Transverse colon (tissue), 4 donors: ENCODE measurements at places on chromosomes 5 and 9. TPM values are rescaled to one million over a fixed set of nuclear protein-coding genes. Genes with fewer than 3 reads are reported as not detected.

- DNase-seq = no peak
Observed at GRCh38 chr9:99071313-99072039, 33.4 kb upstream of the TGFBR1 start.

- DNase-seq = no peak
Observed at GRCh38 chr9:121563425-121563824, 63.8 kb upstream of the GGTA1 start.

Gene DPM2
- 27.6 TPM for total RNA-seq

- no peak for DNase-seq
Observed at GRCh38 chr5:14265570-14265969, 122.4 kb downstream of the TRIO start.

Gene FREM1
- total RNA-seq = 5.5 TPM

Gene FABP6
- total RNA-seq = not detected

DNA sequence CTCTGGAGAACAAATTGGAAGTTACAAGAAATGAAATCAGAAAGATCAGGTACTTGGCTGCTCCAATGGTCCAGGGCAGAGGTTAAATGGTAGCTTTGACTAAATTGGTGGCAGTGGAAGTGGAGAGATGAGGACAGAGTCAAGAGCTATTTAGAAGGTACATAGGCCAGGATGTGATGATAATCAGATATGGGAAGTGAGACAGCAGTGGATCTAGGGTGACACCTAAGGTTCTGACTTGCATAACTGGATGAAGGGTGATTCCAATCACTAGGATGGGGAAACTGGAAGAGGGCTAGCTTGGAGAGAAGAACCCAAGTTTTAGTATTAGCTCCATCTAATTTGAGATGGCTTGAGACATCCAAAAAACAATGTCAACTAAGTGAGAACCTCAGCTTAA, 24.0 kb upstream of the NDUFB6 start:
- DNase-seq = no peak

DNA sequence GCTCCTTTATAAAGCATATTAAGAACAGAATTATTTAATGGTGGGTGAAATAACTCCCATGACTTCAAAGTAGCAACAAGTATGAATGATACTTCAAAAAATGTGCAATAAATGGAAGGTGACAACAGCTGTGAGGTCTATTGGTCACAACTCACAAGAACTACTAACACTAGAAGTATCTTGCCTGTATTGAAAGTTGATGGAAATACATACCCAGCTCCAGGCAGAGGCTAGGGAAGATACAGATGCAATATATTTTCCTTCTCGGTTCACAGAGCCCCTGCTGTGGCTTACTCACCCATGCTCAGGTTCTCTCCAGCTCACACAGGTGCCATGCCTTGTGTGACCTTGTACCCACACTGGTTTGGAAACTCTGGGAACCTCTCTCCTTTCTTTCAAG, 133.8 kb downstream of the LIFR start:
- DNase-seq = no peak

DNA sequence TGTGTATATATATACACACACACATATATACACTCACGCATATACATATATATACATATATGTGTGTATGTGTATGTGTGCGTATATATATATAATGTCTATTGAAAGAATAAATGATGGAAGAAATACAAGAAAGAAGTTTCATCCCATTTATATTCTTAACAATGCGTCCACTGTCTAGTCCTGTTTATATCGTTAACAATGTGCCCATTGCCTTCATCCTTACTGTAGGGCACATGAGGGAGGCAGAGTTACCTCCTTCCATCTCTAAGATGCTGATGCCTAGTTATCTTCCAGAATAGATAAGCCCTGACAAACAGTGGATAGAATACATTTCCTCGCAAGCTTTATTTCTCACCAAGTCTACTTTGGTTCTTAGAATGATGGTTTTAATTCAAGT, 389.8 kb upstream of the SEMA6A start:
- no peak for DNase-seq

Gene NUP155
- total RNA-seq = 20.6 TPM

Gene FCN1
- total RNA-seq = 13.8 TPM

Gene PFN3
- not detected for total RNA-seq

DNA sequence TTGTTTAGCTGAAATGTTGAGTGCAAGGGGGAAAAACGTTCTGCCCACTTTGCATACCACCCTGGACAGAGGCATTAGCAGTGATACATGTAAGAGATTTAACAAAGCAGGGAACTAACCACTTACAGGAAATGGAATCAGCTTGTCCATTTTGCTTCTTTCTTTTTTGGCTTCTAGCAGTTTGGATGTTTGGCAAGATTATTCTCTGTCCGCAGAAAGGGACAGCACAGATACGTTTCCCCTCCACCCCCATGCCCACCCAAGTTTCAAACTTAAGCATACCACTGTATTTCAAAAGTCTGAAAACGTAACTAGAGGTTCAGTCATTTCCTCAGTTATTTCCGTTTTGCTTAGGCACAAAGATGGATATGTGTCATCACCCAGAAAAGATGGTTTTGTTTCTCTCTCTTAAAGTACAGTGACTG, 118.4 kb downstream of the GDNF start:
- DNase-seq = no peak

Gene FBN2
- total RNA-seq = 16.1 TPM

DNA sequence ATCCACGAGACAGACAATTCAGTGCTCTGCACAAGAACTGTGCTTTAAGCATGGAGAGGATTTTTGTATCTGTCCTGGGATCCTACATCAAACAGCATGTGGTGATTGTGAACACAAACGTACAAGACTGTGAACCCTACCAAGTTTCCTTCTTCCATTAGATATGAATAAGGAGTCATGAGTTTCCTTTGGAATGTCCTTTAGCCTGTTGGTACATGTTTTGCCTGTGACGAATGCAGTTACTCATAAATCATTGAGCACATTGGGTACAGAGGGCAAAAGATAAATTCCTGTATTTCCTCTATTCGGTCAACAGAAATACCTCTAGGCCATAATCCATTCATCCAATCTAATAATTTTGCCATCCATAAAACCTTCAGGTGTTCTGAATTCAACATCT, 61.5 kb downstream of the FXN start:
- no peak for DNase-seq

DNA sequence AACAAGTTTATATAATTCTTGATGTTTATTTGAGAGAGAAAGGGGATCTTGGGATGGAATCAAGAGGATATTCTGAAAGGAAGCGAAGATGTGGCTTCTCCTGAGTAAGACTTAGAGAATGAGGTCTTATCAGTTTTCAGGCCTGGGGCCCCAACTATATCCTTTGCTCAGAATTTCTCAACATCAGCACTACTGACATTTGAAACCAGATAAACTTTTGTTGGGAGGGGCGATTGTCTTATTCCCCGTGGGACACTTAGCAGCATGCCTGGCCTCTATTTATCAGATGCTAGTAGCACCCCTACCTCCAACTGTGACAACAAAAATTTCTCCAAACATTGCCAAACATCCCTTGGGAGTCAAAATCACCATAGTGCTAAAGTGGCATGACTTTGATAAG, 567.7 kb downstream of the MAT2B start:
- DNase-seq = no peak

Gene ANKRD31
- not detected for total RNA-seq

Gene FAM221B
- total RNA-seq = 0.14 TPM

Gene SEMA6A
- total RNA-seq = 231 TPM

GRCh38 chr9:110105107-110105506, 102.9 kb downstream of the C9orf152 start:
- DNase-seq = no peak

GRCh38 chr9:68457803-68458202, 82.9 kb downstream of the TMEM252 start:
- DNase-seq = no peak

Gene PKD2L2
- not detected for total RNA-seq

DNA sequence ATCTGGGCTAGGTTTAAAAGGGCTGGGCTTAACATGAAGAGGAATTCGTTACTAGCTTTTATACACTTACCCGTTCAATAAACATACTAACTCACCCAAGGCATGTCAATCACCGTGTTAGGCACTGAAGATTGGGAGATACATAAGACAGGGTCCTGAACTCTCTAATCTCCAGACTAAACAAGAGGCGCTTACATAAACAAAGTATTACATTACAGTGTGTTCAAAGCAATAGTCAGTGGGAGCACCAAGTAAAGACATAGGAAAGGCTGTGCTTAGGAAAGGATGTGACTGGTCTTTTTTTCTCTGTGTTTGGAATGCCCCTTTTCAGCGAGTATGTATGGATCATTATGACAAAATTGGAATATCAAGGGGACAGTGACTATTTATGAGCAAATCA, 203.6 kb upstream of the ADRA1B start:
- no peak for DNase-seq

DNA sequence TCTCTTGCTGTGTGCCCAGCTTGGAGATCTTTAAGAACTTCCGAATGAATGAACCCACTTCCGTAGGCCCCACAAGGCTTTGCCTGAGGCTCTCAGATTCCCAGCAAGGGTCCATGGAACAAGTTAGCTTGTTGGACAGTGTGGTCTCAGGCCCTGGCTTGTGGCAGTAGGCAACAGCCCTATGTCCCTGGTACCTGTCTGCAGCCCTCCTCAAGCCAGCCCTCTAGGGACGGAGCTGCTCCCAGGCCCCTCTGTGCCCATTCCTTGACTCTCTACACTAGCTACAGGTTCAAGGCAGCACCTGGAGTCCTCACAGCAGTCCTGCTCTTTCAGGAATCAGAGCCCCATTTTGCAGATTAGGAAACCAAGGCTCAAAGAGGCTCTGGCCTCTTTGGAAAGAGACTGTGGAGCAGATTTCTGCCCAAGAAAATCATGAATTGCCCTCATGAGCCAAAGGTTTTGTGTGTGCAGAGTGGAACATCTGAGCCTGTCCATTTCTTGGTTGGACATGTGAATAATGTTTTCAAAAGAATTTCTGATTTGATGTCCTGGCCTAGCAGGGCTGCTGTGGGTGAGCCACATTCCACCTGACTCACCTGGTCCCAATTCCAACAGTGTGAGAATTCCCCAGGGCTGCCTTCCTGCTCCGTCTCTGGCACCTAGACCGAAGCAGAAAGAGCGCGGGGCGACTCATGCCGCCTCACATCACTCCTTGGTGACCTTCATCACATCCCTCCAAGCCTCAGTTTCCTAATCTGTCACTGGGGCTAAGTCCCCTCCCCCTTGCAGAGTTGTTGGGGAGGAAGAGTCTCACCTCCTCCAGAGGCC, 131.7 kb downstream of the BARX1 start:
- DNase-seq = no peak

Gene CDHR2
- 15.5 TPM for total RNA-seq

- DNase-seq = no peak
Observed at GRCh38 chr5:135376961-135377624, 21.9 kb downstream of the MACROH2A1 start.

DNA sequence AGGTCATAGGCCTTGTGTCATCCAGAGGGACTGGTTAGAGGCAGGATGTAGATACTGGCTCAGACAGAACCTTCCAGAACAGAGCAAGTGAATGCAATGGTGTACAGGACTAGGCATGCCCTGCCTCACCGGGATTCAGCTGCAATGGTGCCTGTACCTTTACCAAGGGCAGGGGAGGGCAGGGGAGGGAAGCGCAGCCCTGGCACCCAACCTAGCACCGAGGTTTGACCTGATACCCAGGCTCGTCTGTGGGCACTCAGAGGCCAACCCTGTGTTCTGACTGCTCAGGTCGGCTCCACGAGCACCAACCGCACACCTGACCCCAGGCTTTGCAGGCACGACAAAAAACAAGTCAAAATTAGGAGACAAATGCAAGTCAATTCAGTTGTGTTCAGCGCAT, 47.3 kb upstream of the GFPT2 start:
- DNase-seq = no peak

DNA sequence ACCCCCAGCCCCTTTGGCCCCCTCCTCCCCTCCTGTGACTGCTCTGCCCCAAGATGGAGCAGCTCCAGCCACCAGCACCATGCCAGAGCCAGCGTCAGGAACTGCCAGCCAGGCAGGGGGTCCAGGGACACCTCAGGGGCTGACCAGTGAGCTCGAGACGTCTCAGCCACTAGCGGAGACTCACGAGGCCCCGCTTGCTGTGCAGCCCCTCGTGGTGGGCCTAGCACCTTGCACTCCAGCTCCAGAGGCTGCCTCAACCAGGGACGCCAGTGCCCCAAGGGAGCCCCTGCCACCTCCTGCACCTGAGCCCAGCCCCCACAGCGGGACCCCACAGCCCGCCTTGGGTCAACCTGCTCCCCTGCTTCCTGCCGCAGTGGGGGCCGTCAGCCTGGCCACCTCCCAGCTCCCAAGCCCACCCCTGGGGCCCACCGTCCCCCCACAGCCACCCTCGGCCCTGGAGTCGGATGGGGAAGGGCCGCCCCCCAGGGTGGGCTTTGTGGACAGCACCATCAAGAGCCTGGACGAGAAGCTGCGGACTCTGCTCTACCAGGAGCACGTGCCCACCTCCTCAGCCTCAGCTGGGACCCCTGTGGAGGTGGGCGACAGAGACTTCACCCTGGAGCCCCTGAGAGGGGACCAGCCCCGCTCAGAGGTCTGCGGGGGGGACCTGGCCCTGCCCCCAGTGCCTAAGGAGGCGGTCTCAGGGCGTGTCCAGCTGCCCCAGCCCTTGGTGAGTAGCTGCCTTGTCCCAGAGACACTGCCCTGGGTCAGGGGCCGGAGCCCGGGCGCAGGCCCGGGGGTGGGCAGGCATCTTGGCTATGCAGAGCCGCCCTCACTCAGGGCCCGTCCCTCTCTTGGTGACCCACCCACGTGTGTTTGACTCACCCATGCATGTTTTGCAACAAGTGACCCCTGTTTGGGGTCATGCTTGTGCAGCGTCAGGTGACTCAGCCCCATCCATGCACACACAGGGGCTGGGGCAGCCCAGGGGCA, 105.2 kb downstream of the WNK2 start:
- no peak for DNase-seq
